ENCODE measurements at places on chromosomes 13 and 19.

- no peak for DNase-seq
Observed at GRCh38 chr13:74683411-74683810, 549.2 kb upstream of the KLF12 start.

- DNase-seq, result no peak
Observed at GRCh38 chr13:99383946-99384345, 76.7 kb upstream of the GPR183 start.

DNA sequence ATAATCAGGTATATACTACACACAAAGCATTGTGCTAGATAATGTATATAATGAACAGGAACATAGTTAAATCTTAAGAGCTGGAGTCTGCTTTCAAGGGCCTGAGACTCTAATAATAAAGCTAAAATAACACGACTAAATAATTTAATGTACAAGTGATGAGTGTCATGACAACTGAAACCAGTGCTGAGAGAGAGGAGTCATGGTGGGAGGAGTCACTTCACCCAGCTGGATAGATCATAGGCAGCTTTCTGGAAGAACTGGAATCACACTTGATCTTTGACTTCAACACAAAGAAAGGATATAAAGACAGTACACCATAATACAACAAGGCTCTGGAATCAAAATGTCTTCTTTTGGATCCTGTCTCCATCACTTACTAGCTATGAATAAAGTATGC is 7.1 kb downstream of the RBM26 start:
- DNase-seq, result no peak

DNA sequence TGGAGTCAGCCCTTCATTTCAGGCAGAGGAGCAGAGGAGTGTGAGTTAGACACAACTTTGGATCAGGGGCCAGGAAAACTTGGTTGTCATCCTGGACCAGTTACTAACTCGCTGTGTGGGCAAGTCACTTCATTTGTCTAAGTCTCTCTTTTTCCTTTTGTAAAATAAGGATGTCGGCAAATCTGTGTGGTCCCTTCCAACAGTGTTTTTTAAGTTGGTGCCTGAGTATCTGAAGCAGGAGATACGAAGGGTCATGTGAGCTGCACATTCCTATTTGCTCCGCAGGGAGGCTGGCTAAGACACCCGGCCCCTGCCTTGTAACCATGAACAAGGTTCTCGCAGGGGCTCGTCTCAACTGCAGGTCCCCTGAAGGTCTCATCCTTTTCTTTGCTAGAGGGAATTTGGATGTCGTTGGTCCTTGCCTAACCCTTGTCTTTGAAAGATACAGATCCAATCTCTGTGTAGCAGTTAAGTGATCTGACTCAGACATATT is 64.3 kb downstream of the LRCH1 start:
- no peak for DNase-seq

DNA sequence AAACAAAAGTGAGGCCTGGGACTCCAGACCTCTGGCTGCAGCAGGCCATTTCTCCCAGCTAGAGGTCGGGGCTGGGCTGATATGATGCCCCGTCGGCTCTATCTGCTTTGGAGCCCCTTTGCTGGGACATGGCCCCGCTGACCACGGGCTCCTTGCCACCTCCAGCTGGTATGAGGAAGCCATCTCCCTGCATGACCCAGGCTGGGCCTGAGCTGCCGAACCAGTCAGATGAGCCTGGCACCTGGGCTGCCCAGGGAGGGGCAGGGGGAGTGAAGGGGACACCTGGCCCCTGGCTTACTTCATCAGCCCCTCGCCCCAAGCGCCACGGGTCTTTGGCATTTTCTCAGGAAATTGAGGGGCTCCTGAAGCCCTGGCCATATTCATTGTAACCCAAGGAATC is 7.8 kb downstream of the ZSWIM4 start:
- no peak for DNase-seq

GRCh38 chr13:99220199-99220935 is 19.7 kb downstream of the UBAC2 start:
- DNase-seq, result no peak

DNA sequence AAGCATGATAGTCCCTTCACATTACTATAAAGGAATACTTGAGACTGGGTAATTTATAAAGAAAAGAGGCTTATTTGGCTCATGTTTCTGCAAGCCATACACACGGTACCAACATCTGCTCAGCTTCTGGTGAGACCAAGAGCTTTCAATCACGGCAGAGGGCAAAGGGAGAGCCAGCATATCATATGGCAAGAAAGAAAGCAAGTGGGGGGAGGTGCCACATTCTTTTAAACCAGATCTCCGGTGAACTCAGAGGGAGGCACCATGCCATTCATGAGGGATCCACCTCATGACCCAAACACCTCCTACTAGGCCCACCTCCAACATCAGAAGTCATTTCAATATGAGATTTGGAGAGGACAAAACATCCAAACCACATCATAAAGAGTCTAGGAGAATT is 20.3 kb downstream of the XPO4 start:
- DNase-seq, result no peak

GRCh38 chr19:51029718-51030117 is 3.3 kb upstream of the KLK11 start:
- no peak for DNase-seq

DNA sequence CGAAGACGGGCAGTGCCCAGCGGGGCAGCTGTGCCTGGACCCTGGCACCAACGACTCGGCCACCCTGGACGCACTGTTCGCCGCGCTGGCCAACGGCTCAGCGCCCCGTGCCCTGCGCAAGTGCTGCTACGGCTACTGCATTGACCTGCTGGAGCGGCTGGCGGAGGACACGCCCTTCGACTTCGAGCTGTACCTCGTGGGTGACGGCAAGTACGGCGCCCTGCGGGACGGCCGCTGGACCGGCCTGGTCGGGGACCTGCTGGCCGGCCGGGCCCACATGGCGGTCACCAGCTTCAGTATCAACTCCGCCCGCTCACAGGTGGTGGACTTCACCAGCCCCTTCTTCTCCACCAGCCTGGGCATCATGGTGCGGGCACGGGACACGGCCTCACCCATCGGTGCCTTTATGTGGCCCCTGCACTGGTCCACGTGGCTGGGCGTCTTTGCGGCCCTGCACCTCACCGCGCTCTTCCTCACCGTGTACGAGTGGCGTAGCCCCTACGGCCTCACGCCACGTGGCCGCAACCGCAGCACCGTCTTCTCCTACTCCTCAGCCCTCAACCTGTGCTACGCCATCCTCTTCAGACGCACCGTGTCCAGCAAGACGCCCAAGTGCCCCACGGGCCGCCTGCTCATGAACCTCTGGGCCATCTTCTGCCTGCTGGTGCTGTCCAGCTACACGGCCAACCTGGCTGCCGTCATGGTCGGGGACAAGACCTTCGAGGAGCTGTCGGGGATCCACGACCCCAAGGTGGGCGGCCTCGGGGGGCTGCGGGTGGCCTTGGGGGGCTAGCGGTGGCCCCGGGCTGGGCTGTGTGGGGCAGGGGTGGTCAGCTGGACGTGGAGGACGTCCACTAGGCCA is 4.8 kb downstream of the GRIN3B start:
- no peak for DNase-seq

GRCh38 chr19:48400018-48400742 is 6.7 kb downstream of the GRIN2D start:
- no peak for DNase-seq

DNA sequence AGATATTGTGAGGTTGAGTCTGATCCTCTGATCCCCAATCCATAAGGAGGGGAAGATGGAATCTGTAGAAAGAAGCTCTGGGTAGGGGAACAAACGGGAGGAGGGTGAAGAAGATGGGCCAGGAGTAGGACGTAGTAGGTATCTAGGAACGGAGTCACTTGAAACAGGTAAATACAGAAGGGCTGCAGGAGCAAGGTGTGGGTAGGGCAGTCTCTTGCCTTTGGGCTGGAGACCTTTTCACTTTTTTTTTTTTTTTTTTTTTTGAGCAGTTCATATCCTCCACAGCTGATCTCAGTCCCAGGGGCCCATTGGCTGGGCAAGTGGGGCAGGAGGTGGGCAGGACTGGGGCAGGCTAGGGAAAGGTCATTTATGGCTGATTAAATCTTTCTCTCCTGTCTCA is 1.5 kb downstream of the BCKDHA start:
- DNase-seq, result no peak

- DNase-seq, result no peak
Observed at GRCh38 chr19:491146-491741, 5.0 kb upstream of the MADCAM1 start.

GRCh38 chr13:91902291-91902690 is 503.9 kb downstream of the GPC5 start:
- no peak for DNase-seq

DNA sequence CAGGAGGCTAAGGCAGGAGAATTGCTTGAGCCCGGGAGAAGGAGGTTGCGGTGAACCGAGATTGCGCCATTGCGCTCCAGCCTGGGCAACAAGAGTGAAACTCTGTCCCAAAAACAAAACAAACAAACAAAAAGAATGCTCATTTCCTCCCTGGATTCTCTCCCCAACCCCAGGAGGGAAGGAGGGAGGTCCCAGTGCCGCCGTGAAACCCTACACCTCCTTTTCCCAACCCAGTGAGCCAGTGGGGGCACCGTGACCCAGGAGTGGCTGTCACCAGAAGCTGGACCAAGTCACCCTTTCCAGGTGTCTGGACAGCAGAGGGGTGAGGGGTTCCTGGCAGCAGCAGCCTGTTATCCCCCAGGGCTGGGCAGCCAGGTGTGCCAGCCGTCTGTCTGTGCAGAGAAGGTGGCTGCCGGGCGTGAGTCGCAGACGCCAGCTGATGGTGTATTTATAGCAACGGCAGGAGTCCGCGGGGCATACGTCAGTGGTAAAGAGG is 23.5 kb downstream of the NFIC start:
- peak; percentile 33 for DNase-seq

DNA sequence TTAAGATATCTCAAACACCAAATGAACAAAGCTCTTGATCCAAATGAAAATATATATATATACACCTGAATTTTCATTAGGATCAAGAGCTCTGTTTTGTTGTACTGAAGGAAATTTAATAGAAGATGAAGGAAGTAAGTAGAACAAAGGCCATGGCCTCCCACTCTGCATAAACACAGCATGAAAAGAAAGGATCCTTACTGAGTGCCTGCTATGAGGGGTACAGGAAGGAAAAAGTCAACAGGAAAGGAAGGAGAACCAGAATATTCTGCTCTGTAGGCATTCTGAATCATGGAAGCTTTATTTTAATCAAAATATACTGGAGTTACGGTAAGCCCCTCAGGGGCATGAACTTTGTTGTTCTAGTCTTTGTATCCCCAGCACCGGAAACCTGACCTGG is 22.1 kb downstream of the TMTC4 start:
- DNase-seq, result no peak

- DNase-seq, result no peak
Observed at GRCh38 chr19:53424968-53425597, 6.7 kb upstream of the ZNF761 start.

DNA sequence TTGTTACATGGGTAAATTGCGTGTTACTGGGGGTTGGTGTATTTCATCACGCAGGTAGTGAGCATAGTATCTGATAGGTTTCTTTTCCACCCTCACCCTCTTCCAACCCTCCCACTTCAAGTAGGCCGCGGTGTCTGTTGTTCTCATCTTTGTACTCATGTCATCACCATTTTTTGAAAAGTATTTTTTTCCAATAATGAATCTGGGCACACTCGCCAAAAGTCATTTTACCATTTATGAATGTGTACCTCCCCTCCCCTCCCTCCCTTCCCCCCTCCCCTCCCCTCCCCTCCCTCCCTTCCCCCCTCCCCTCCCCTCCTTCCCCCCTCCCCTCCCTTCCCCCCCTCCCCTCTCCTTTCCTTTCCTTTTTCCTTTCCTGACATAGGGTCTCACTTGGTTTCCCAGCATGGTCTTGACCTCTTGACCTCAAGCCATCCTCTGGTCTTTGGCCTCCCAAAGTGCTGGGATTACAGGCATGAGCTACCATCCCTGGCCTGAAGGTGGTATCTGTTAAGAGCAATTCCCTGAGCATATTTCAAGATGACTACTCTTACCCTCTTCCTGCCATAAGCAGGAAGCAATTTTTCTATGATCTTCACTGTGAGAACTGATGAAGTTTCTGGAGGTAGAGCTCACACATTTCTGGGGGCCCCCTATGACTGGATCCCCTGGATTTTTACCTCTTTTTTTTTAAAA is 15.7 kb downstream of the ZNF627 start:
- no peak for DNase-seq

DNA sequence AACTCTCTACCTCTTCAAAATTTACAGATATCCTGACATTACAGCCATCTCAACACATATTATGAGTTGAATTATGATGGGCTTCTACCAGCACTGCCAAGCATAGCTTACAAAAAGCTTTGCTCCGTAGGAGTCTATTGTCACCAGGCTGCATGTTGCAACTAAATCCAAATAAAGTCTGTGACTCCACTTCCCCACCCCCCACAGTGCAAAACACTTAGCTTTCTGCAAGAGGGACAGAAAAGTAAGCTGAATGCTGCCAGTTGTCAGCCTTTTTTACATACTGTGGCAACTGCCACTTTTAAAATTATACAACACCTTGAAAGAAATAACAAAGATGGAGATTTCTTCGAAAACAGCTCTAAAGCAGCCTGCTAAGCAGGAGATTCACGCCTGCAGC is 189.1 kb downstream of the FGF14 start:
- DNase-seq, result no peak

GRCh38 chr13:25375727-25376358 is 4.1 kb downstream of the ATP8A2 start:
- no peak for DNase-seq

- no peak for DNase-seq
Observed at GRCh38 chr13:73258406-73258805, 199.6 kb downstream of the KLF5 start.
